ENCODE measurements at places on chromosomes 2 and 18.
A peak's percentile ranks its signal among the peaks of the same experiment; 100 is the strongest.

- DNase-seq, result no peak
These were observed 98.9 kb downstream of the CYRIA start for GRCh38 chr2:16566701-16567100.

GRCh38 chr2:223981241-223981640 is 24.0 kb downstream of the MRPL44 start:
- no peak for DNase-seq

GRCh38 chr2:190031969-190032618 is 30.4 kb downstream of the MSTN start:
- no peak for DNase-seq

DNA sequence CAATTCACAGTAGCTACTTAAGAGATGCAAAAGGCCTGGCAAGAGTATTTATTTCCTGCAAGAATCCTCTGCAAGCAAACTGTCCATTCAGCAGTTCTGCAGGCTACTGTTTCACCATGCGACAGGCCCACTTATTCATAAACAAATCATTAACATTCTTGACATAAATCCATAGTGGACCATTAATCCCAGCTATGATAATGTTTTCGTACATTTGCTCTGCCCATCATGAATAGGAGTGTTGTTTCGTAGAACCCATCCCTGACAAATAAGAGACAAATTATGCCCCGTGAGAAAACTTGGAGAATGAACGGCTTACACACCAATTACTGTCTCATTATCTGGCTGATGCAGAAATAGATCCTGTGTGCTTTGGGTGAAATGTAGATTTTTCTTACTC is 65.4 kb downstream of the PID1 start:
- DNase-seq, result no peak

- DNase-seq, result no peak
These were observed 1353.7 kb upstream of the LRRTM1 start for GRCh38 chr2:81658227-81658626.

DNA sequence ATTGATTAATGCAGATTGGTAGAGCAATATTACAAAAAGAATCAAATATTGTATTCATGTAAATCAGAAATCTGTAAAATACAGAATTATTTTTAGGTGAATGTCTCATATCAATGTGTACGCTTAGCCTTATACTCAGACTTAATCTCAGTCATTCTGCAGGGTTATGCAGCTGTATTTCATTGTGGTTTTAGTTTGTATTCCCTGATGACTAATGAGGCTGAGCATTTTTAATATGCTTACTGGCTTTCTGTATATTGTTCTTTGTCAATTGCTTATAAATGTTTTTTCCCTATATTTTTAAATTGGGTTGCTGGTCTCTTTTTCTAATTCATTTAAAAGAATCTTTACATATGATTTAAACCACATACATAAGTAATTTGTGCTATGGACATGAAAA is 50.1 kb downstream of the CDH19 start:
- no peak for DNase-seq

GRCh38 chr2:205409411-205409810 is 272.9 kb upstream of the NRP2 start:
- no peak for DNase-seq

DNA sequence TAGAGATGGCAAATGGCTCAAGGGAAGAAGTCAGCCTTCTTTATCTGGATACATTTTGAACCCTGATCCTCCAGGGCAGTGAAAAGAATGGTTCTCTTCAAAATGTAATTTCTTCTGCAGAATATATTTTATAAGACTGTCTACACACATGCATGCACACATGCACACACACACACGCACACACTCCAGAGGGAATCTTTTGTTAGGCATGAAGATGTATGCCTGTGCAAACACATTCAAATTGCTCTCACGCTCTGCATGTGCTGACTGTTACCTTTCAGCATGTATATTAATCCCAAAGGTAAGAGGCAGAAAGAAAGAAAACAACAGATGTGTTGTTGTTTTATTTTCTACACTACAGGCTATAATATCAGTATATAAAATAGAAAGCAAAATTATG is 43.2 kb downstream of the SLC5A7 start:
- no peak for DNase-seq

- peak; percentile 69 for DNase-seq
These were observed 65.9 kb upstream of the STPG4 start for GRCh38 chr2:47221039-47221438.

- no peak for DNase-seq
These were observed 566 bp upstream of the POLI start for GRCh38 chr18:54268751-54269150.

DNA sequence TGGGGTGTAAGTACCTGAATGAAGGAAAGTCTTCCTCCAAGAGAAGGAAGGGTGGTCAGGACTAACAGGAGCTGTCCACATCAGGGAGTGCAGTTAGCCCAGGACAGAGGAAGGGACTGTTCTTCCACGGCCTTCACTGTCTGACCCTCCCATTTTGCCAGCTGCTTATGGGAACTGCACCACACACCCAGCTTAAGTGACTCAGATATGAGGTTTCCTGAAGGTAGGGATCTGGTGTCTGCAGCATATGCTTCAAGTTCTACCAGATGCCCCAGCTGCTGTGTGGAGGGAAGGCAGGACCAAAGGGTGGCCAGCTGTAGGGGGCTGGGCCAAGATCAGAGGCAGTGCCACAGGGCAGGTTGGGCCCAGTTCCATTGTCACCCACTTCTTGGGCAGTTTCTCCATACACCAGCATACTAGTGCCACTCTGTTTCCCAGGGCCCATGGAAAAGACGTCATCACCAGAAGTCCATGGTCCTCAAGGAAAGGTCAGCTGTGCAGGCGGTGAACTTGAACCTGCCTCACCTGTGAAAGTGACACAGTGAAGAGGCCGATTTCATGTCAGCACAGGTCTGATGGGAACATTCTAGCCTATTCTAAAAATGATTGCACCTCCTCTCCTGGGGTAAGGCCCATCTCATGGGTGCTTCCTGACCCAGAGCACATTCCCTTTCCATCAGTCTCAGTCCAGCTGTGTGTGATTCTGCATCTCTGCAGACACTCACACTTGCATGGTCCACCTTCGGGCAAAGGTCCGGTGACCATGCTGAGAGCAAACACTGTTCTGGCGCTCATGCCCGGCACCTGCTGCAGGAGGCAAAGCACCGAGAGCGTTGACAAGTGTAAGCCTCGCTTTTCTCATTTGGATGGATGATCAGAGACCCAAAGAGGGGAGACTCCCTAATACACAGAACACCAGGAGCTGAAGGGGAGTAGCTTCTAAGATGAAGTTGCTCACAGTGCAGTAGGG is 68.0 kb downstream of the ACAA2 start:
- no peak for DNase-seq

All from HS-27A (cell line).